ENCODE measurements at places on chromosomes 4 and X.
A peak's percentile ranks its signal among the peaks of the same experiment; 100 is the strongest.

- no peak for DNase-seq
These were observed 117.2 kb downstream of the TMEM144 start for GRCh38 chr4:158327525-158327924.

- no peak for DNase-seq
These were observed 9.4 kb downstream of the GPRIN3 start for GRCh38 chr4:89298155-89298554.

- no peak for DNase-seq
These were observed 120.2 kb upstream of the FAM9C start for GRCh38 chrX:13164611-13165010.

DNA sequence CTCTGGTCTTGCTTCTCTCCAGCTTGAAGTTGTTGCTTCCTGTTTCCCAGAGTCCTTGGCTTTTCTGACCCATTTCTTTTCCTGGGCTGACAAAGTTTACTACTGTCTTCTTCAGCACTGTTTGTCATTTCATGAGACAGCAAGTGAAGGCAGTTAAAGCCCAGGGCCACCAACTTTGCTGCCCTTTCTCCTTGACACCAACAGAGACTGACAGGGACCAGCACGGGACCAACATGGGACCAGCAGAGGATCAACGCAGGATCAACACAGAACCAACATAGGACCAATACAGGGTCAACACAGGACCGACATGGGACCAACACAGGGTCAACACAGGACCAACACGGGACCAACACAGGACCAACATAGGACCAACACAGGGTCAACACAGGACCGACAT, 34.9 kb downstream of the RNF212 start:
- no peak for DNase-seq

GRCh38 chr4:8362483-8362882, 78.0 kb downstream of the ACOX3 start:
- DNase-seq = no peak

GRCh38 chrX:1535241-1536041, 1.5 kb downstream of the P2RY8 start:
- DNase-seq = no peak

DNA sequence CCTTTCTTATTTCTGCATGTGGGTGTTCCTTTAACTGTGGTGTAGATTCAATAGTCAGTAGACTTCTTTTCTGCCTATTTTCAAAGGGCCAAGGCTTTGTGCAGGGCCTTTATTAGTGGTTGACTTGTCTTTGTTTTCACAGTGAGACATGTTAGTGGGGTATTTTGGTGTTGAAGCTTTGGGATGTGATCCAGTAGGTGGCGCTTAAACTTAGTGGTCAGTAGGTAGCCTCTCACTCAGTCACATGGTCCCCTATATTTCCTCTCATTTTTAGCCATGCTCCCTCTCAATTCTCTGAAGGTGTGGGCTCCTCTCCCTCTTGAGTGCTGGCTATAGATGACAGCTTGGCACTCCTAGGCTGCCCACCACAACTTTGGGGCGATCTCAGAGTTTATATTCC, 23.4 kb upstream of the SLC10A7 start:
- no peak for DNase-seq

GRCh38 chr4:71268166-71268565, 70.7 kb upstream of the SLC4A4 start:
- no peak for DNase-seq

DNA sequence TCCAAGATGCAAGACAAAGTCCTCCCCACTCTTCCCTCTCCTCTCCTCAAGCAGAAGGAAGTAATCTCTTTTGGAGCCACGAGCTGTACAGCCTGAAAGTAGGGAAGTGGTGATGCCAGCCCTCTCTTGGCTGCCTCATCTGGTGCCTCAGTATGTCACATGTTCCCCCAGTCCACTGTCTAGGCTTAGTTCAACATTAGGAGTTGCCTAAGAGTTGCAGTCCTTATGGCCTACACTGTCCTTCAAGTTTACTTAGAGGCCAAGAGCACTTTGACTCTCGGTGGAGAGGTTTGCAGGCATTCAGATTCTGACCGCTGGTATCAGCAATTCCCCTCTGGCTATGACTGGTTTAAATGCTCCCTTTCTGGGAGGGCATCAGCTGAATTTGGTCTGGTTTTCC, 735.6 kb downstream of the GLUD2 start:
- no peak for DNase-seq

DNA sequence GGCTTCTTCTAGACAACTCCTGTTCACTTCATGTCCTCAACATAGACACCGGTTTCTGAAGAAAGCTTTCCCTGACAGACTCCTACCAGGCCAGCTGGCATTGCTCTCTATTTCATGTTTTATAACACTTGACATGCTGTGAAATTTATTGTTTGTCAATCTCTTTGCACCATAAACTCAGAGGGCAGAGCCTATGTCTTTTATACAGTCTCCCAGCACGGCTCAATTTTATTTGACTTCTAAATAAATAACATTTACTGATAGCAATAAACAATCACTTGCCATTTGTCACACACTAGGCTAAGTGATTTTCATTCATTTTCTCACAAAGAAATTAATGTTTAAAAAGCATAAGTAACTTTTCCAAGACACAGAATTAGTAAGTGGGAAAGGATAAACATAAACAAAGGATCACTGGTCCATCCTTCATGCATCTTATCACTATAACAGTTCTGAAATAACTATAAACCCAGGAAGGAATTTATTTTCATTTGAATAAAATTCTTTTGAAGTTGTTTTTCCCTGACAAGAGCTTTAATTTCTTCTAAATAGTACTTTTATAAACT, 577.6 kb downstream of the TECRL start:
- no peak for DNase-seq

GRCh38 chr4:77635876-77636275, 30.3 kb downstream of the CXCL13 start:
- no peak for DNase-seq

DNA sequence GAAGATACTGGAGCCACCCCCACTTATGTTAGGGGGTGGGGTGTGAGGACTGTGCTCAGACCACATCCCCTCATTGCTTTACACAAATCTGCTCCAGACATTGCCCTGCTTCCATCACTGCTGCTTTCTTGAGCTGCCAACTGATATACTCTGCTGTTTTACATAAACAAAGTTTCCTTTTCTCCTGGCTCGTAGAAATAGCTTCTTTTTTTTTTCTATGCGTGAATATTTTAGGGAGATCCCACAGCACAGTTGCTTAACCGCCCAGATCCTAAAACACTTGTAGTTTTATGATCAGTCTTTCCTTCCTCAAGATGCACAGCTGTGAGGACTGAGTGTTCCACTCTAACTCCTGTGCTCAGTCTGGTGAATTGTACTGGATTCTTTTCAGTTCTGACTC, 768.4 kb downstream of the PCDH18 start:
- no peak for DNase-seq

DNA sequence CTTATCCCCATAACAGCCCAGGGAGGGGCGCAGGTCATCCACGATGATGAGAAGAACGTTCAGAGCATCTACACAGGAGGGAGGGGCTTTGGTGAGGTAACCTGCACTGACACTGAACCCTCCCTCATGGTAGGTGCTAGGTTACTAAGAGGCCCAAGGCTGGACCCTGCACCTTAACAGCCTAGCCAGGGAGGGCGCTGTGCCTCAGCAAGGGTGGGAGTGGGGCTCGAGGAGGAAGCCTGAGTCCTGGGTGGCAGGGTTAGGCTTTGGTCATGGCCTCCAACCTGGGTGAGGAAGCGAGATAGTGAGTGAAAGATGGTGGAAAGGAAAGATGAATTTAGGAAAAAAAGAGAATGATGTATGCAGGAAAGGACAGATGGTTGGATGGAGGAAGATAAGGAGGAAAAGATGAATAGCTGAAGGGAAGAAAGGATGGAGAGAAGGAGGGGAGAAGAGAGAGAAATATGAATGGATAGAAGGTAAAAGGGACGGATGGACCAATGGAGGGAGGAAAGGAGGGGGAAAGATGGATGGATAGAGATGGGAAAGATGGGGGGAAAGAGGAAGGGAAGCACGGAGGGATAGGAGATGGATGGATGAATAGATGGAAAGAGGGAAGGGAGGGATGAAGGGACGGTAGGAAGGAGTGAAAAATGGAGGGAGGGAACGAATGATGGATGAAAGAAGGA, 736 bp downstream of the IDS start:
- DNase-seq = peak; percentile 37

DNA sequence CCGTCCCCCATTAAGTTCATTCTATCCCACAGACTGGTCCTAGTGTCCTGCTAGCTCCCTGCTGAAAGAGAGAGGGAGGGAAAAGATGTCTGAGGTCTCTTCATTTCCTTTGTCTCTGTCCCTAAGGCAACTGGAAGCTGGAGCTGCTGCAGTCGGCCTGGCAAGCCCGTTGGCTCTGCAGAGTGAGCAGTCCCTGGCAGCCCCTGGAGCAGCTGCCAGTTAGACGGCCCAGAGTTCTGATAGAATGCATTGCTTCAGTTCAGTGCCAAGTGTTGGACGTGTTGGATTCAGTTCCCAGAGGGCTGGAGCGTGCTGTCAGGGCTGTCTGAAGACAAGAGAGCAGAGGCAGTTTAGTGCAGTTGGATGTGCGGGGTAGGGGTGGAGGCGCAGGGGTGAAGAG, 975 bp downstream of the KCNE5 start:
- DNase-seq = no peak

DNA sequence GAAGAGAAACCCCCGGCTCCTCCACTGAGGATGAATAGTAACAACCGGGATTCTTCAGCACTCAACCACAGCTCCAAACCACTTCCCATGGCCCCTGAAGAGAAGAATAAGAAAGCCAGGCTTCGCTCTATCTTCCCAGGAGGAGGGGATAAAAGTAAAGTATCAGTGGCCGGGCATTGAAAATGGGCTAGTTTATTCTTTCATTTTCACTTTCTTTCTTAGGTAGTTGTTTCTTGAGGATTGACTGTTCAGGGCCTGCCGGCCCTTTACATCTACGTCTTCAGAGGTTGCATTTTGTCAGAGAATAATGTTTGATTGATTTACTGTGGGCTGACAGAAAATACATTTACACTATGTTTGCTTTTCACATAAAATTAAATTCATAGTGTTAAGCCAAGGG, 27.1 kb downstream of the PAK3 start:
- DNase-seq = no peak

- DNase-seq = no peak
These were observed 56.9 kb downstream of the RBM47 start for GRCh38 chr4:40572692-40573310.

DNA sequence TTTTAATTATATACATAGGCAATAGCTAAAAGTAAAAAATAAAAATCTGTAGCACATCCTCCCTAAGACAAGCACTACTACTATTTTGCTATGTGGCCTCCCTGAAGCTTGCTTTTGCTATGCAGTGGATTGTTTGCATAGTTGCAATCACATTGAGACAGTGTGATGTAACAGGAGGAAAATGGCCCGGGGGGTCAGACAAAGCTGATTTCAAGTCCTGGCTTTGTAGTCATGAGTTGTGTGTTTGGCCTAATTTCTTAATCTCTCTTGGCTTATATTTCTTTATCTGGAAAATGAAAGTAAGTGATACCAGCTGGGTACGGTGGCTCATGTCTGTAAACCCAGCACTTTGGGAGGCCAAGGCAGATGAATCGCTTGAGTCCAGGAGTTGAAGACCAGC, 166.6 kb downstream of the LHFPL1 start:
- DNase-seq = no peak

GRCh38 chr4:164526933-164527583, 226.9 kb upstream of the SMIM31 start:
- DNase-seq = no peak

DNA sequence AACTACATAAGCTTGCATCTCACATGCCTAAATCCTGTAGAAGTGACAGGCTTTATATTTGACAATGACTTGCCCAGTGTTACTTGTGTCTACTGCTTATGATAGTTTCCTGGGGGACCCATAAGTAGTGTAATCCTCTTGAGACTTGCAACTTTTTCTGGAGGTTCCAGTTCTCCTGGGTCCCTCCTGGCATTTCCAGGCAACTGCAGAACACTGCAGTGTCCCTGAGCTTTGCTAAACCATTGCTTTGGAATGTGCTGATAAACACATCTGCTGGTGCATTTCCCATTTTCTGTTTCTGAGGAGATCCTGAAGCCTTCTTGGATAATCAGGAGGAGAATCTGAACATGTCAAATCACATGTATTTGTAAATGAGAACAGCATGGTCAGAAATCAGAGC, 82.0 kb downstream of the ANOS1 start:
- no peak for DNase-seq

DNA sequence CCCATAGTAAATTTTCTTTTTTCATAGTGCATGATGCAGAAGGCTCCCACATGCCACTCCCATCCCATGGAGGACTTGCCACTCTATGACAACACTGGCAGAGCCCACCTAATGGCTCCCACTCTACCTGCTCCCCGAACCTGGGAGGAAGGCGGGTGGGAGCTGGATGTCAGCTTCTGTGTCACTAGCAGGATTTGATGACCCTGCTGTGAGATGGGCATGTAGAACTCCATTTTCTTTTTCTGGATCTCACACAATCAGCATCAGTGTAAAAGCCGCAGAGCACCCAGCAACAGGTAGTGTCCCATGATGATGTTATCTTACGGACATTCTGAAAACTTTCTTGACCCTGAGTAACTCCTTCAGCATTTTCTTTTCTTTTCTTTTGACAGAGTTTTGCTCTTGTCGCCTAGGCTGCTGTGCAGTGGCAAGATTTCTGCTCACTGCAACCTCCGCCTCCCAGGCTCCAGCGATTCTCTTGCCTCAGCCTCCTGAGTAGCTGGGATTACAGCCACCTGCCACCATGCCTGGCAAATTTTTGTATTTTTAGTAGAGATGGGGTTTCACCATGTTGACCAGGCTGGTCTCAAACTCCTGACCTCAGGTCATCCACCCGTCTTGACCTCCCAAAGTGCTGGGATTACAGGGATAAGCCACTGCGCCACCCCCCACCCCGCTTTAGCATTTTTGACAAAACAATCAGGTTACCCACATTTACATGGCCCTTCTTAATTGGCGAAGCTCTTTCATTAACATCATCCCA, 15.0 kb upstream of the ADH1A start:
- DNase-seq = no peak

DNA sequence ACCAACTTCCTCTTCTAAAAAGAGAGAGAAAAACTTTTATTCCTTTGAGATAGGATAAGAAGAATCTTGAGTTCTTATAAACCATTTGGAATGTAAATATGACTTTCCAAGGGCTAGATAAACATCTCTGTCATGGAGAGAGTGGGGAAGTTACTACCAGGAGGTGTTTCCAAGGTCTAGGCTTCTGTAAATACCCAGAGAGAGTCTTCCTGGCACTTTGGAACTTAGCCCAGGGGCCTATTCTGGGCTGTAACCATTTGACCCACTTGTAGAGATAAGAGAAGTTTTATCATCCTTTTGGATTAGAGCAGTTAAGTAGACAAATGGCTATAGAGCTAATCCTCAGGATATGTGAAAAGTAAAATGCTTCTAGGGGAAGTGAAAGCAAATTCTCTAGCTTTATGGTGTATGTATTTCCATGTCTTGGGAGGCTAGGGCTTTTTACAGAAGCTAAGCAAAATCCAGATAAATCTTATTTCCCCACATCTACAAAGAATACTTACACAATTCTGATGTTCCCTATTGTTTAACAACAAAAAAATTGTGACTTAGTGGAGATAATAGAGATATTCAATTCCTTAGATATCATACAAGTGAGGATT, 51.1 kb downstream of the MCUB start:
- DNase-seq = no peak

- DNase-seq = no peak
These were observed 196.0 kb upstream of the DCAF8L1 start for GRCh38 chrX:28177202-28177601.

GRCh38 chr4:24858550-24858949, 54.3 kb downstream of the CCDC149 start:
- no peak for DNase-seq

- no peak for DNase-seq
These were observed 29.5 kb downstream of the DMP1 start for GRCh38 chr4:87679449-87680169.

Measured in stimulated activated CD8-positive, alpha-beta memory T cell treated with anti-CD3 and anti-CD28 coated beads, Interleukin-4, amount 100 ng/mL, for 1 hour (primary cell).